ENCODE measurements at places on chromosomes 4 and X. TPM values are rescaled to one million over a fixed set of nuclear protein-coding genes. Genes with fewer than 3 reads are reported as not detected.

DNA sequence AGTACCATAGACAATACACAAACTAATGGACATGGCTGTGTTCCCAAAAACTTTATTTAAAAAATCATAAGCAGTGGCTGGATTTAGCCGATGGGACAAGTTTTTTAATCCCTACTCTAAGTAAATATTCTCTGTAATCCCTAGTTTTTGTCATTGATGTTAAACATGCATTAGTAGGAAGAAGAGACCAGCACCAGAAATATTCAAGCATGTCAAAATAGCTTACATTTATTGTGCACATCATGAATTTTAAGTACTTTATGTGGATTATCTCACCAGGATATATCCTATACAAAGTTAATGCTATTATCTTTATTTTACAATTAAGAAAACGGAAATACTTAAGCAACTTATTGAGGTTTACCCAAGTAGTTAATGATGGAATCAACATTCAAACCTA, 46.0 kb downstream of the HSPA4L start:
- no peaks in the 10 kb centered on the region for H3K36me3 ChIP-seq
- no peaks in the 10 kb centered on the region for H3K4me1 ChIP-seq
- H3K4me3 ChIP-seq, result no peak overlapping the region

- H3K4me3 ChIP-seq, result no peak overlapping the region
- no peaks in the 10 kb centered on the region for H3K4me1 ChIP-seq
- DNase-seq, result no peak
- no peak overlapping the region for H3K27ac ChIP-seq
Measured at GRCh38 chrX:118108304-118108703, 8.3 kb downstream of the KLHL13 start.

- no peaks in the 10 kb centered on the region for H3K4me1 ChIP-seq
- no peaks in the 10 kb centered on the region for H3K27me3 ChIP-seq
- H3K4me3 ChIP-seq, result no peak overlapping the region
Measured at GRCh38 chr4:112693507-112693906, 56.6 kb downstream of the LARP7 start.

TEX13B gene
- not detected for total RNA-seq
